ENCODE measurements at places on chromosomes 1 and 21. TPM values are rescaled to one million over a fixed set of nuclear protein-coding genes. Genes with fewer than 3 reads are reported as not detected.

The AMY2A gene
- total RNA-seq, result not detected

The CA6 gene
- not detected for total RNA-seq

The PKNOX1 gene
- 11.3 TPM for total RNA-seq

DNA sequence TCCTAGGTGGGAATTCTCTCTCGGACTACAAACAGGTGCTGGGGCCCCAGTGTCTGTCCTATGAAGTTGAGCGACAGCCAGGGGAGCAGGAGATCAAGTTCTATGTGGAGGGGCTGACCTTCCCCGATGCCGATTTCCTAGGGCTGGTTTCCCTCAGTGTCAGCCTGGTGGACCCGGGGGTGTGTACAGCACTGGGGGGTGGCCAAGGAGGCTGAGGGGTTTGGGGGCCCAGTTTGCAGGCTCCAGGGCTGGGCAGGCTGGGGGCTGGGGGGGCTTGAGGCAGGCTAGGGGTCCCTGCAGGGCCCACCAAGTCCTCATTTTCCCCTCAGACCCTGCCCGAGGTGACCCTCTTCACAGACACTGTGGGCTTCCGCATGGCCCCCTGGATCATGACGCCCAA is 20.3 kb upstream of the PADI3 start:
- no peak for DNase-seq

DNA sequence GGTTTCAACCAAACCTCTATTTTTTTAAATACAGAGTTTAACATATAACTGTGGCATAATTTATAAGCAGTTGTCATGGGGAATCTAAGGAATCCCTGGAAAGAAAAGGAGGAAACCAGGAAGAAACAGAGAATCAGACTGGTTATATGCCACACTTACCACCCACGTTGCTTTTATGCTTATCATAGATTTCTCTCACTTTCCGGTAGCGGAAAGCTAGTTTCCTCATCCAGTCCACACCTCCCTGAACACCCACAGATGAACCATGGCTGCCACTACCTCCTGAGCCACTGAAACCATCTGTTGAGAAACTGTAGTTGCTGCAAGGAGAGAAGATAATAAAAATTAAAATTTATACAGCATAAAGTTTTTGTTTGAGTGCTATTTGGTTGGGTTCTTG is 33.5 kb downstream of the XKR8 start:
- no peak for DNase-seq

GRCh38 chr1:227242811-227243682 is 75.2 kb downstream of the CDC42BPA start:
- no peak for DNase-seq

All from cardiac septum (tissue), 1 donor.